HFF-Myc (cell line): ENCODE measurements at places on chromosomes 2 and 18.

DNA sequence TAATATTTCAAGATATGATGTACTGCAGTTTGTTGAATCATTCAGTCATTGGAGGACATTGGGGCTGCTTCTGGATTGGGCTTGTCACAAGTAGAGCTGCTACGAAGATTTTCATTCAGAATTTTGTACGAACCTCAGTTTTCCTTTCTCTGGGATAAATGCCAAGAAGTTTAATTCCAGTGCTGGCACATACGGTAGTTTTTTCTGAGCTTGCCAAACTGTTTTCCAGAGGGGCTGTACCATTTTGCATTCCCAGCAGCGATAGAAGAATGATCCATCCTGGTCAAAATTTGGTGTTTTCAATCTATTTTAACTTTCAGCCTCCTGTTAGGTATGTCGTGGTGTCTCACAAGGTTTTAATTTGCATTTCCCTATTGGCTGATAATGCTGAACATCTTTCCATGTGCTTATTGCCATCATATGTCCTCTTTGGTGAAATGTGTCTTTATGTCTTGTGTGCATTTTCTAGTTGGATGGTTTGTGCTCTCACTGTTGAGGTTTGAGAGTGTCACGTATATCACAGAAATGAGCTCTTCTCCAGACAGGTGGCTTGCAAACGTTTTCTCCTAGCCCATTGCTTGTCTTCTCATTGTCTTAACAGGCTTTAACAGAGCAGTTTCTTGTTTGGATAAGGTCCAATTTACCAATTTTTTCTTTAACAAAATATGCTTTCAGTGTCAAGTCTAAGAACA is 612.6 kb downstream of the GALR1 start:
- no peak for DNase-seq

GRCh38 chr2:170332676-170333402 is 154.9 kb downstream of the MYO3B start:
- no peak for DNase-seq

DNA sequence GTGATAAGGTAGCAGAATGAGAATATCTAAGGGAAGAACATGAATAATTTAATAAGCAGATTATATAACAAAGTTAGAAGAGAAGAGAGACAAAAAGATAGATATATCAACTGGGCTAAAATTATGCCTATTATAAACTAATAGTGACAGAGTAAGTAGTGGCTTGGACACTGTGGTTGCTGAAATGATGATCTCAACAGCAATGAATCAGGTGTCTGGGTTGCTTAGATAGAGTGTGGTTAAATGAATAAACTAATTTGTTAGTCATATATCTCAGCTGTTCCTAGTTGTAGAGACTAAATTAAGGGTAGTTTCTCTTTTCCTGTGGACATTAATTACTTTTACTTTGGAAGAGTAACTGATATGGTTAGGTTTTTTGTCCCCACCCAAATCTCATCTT is 1485.4 kb upstream of the CELF4 start:
- DNase-seq, result no peak

GRCh38 chr2:221836095-221836494 is 264.0 kb upstream of the EPHA4 start:
- DNase-seq, result no peak

DNA sequence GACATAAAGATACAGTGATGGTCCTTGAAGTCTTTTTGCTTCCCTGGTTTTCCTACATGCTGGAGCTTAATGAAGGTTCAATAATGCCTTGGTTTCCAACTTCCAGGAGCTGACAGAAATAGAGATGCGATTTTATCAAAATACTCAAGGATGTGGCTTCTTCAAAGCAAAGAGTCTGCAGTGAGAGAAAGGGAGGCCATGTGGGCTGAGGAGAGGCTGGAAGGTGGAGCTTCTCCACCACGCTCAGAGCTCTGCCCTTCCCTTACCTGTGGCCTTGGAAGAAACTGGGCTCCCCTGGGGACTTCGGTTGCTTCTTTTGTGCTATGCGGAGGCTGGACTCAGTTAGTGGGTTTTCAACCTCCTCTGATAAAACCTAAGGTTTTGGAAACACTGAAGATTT is 175.0 kb upstream of the APCDD1 start:
- no peak for DNase-seq

- no peak for DNase-seq
Observed at GRCh38 chr2:18301421-18302139, 258.9 kb downstream of the RDH14 start.

DNA sequence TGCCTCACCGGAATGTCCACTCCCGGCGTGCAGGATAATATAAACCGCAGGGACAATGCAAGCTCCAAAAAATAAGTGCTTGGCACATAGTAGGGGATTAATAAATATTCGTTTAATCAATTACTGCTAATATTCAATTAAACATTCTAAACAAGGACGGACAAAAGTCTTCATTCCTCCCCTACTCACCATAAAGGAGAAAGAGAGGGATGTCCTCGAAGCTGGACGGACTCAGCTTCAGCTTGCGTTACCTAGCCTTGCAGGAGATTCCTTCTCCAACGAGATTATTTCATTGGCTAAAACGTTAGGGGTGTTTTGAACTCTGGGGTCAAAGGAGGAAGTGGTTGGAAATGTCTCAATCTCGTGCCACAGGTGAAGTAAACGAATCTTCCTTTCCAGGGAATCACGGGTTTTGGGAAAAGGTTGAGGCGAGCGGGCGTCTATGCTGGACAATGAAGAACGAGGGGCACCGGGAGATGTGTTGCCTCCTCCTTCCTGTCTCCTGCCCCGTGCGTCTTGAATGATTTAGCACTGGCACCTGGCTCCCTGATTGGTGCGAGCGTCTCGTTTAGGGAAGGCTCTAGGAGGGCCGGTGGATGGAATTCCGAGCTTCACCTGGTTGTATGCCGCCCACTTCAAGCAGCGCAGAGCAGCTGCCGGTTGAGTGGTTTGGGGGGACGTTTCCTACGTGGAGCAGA is 2.0 kb upstream of the GAD1 start:
- no peak for DNase-seq

DNA sequence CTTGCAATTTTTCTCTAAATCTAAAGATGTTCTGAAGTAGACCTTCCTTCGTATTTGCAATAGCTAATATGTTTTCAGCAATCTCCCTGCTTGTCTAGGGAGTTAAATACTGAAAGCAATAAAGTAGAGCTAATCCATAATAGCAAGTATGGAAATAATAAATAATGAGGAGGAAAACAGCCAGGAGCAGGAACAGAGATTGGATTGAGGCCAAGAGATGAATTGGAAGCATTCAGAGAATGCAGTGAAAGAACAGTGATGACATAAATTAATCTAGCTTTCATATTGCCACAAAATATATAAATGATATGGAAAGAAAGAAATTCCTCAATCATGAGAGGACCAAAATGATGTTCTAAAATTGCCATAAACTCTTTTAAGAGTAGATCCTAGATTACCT is 679.7 kb downstream of the METTL4 start:
- DNase-seq, result no peak

DNA sequence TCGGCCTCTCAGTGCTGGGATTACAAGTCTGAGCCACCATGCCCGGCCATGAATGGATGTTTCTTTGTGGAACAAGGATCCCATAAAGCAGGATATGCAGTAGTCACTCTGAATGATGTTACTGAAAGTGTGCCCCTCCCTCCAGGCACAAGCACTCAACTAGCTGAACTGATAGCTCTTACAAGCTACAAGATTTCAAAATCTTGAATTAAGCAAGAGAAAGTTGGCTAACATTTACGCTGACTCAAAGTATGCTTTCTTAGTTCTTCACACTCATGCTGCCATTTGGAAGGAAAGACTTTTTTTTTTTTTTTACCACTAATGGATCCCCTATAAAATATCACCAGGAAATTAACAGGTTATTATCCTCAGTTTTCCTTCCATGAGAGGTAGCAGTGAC is 549.0 kb upstream of the PKDCC start:
- DNase-seq, result no peak

DNA sequence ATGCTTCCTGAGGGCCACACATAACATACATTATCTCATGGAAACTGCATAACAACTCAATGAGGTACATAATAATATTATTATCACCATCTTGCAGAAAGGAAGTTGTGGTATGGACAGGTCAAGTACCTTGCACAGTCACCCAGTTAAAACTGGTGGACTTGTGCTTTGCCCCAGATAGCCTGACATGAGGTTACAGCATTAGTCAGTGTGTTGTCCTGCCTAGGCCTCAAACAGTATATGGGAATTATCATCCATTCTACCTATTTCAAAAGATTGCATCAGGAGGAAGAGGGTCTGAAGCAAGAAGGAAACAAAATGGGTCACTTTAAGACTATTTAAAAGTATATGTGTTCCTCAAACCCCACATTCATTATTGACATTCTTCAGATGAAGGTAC is 5.4 kb upstream of the ANTXR1 start:
- no peak for DNase-seq

GRCh38 chr2:36839976-36840617 is 126.2 kb downstream of the STRN start:
- no peak for DNase-seq

- DNase-seq, result no peak
Observed at GRCh38 chr2:140076164-140076563, 1296.0 kb upstream of the NXPH2 start.

DNA sequence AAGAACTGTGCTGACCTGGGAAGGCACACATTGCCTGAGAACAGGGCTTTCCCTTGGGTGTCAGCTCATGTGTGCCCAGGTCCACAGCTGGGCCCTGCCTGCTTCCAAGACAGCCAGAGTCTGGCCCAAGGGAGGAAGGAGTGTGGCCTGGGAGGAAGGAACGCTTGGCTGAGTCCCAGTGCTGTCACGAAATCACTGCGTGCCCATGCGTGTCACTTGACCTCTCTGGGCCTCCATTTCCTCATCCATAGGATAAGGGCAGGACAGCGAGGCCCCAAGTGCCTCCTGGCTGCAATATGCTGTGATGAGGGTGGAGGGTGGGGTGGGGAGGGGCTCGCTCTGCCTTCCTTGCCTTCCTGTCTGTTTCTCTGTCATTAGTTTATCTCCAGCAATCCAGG is 642 bp upstream of the KCNK3 start:
- no peak for DNase-seq

- no peak for DNase-seq
Observed at GRCh38 chr2:188701836-188702235, 272.3 kb upstream of the COL3A1 start.

- no peak for DNase-seq
Observed at GRCh38 chr2:99657691-99658258, 168.0 kb upstream of the REV1 start.

- no peak for DNase-seq
Observed at GRCh38 chr2:177464549-177464948, 72.0 kb downstream of the AGPS start.

DNA sequence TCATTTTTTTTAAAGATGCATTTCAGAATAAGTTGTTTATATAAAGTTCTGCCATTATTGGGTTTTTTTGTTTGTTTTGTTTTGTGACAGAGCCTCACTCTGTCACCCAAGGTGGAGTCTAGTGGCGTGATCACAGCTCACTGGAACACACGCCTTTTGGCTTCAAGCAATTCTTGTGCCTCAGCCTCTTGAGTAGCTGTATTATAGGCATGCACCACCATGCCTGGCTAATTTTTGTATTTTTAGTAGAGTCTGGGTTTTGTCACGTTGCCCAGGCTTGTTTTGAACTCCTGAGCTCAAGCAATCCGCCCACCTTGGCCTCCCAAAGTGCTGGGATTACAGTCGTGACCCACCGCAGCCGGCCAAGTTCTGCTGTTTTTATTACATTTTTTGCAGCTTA is 72.3 kb downstream of the R3HDM1 start:
- no peak for DNase-seq

GRCh38 chr18:21341141-21341540 is 99.1 kb downstream of the GREB1L start:
- no peak for DNase-seq
